ENCODE measurements at places on chromosomes 13 and 19.

DNA sequence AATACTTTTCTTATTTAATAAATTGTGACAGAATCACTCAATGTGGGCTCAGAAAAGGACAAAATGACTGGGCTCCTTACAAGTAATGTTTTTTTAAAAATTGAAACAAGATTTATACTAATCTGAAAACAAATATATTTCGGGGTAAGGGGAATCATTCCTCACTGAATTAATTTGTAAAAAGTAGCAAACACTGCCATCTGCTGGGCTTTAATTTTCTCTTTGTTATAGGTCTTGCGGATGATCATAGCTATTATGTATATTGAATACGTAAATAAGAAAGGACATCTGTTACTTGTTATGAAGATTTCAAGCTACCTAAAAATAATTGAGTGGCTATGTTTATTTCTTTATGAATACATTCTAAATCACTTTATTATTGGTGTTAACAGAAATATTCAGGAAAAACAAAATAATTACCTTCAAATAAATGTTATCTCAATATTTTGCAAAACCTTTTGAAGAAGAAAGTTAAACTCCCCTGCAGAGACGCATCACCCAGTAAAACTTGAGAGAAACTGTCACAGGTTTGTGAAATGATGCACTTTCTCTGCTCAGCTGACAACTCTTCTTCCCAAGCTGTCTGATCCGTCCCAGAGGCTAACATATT, 17.8 kb upstream of the ENOX1 start:
- peak; percentile 65 for DNase-seq

DNA sequence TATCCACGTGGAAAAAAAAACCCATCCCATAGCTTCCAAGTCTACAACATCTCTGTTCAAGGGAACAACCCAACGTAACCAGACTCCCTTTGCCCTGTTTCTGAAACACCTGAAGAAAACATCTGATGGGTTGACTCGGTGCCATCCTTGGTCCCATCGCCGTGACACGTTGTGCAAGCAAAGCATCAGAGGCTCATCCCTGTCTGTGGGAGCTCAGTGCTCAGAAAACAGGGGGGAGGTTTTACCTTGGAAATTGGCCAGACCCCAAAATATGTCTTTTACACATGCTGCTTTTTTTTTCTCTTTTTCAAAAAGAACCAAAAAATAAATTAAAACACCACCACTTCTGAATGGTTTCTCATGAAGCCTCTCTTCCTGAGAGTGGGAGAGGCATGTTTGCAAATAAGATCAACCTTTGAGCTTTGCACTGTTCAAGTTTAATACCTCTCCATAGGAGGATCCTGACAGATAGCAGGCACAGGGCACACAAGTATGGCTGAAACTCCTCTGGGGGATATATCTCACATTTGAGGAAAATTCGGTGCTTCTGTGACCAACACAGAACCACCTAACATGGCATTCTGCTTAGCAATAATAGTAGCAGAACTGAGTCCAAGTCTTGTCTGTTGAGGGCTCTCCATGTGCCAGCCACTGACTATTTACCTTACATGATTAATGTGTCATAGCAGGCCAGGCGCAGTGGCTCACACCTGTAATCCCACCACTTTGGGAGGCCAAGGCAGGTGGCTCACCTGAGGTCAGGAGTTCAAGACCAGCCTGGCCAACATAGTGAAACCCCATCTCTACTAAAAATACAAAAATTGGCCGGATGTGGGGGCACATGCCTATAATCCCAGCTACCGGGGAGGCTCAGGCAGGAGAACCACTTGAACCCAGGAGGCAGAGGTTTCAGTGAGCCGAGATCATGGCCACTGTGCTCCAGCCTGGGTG, 7.0 kb upstream of the PVR start:
- DNase-seq = no peak

- DNase-seq = peak; percentile 53
Observed at GRCh38 chr19:39381910-39382611, 8.8 kb downstream of the PAF1 start.

GRCh38 chr13:102771298-102772041, 2.1 kb downstream of the TEX30 start:
- DNase-seq = peak; percentile 33

- DNase-seq = peak; percentile 2
Observed at GRCh38 chr13:34156841-34157365, 339.0 kb downstream of the RFC3 start.

GRCh38 chr13:109476001-109476400, 310.4 kb downstream of the IRS2 start:
- no peak for DNase-seq

GRCh38 chr13:108214441-108215271, 680 bp downstream of the LIG4 start:
- DNase-seq = no peak

GRCh38 chr19:50922317-50922853, 11.2 kb upstream of the KLK4 start:
- peak; percentile 72 for DNase-seq

DNA sequence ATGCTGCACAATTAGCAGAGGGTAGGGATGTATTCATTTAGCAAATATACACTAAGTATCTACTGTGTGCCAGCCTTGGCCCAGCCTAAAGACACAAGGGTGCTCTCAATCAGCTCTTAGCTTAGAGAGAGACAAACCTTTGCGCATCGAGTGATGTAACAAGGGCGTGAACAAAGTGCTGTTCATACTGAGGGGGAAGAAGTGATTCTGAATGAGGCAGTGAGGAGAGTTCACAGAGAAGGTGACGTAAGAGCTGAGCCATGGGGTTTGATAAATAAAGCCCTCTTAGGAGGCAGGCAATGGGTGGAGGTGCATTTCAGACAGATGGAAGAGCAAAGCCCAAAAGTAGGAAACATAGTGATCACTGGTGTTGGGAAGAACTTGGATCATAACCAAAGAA, 68.5 kb downstream of the FLT1 start:
- no peak for DNase-seq

- DNase-seq = no peak
Observed at GRCh38 chr19:4504891-4505569, 13.3 kb downstream of the PLIN4 start.

DNA sequence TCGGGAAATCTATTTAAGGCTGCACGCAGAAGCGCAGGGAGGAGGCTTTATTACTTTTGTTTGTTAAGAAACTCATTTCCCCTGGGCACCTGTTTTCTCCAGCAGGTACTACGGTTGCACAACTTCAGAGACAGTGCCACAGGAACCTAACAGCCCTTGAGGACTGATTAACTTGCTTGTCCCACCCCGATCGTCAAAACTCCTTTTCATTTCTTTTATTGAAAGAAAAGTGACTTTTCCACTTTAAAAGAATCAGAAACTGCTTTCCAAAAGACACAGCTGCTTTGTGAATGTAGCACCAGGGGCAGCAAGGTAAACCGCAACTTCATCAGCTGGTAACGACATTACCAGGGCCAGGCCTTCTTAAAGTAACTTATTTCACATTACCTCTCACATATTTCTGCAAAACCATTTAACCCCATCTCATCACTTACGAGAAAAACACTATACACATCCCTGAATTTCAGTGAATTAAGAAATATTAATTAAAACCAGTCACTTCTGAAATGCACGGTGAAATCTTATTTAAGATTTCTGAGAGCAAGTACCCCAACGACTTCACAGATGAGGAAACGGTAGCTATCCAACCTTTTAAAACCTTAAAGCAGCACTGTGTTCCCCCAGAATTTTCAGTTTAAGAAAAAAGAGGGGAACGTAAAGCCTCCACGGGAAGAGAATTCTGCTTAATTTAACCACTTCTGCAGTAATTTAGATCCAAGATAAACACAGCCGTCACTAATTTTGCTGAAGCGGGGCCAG, 1.4 kb downstream of the ANKRD10 start:
- peak; percentile 66 for DNase-seq

DNA sequence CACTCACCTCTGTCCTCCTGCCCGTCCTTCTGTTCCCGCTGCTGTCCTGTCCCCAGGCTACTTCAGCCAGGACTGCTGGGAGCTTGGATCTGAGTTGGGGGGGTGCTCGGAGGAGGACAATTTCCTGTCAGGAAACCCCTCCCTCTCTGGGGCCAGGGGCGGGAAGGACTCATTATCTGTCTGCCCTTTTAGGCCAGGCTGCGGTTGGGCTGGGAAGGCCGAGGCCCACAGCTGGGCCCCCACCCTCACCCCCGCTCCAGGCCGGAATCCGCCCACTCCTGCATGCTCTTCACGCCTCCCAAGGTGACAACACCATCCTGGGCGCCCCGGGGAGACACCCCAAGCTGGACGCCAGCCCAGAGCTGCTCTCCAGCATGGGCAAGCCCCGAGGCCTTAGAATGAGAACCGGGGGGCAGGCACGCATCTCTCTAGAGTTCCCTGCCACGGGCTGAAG, at the start of gene EXOC3L2:
Gene EXOC3L2, minus strand, starts transcription at position 74 of the 454 bp plus-strand sequence. CDS start 6,362 bp downstream, outside the sequence.
- DNase-seq = no peak

- peak; percentile 21 for DNase-seq
Observed at GRCh38 chr13:85277748-85278147, 521.5 kb downstream of the SLITRK6 start.

GRCh38 chr13:74835579-74835978, 646.4 kb downstream of the TBC1D4 start:
- no peak for DNase-seq

GRCh38 chr19:20247016-20247683, 80.1 kb downstream of the ZNF486 start:
- DNase-seq = no peak

Data from erythroblast (primary cell).